Stimulated activated CD8-positive, alpha-beta memory T cell treated with anti-CD3 and anti-CD28 coated beads, Interleukin-15, amount 100 ng/mL, for 1 hour (primary cell): ENCODE measurements at places on chromosomes 11 and 22.
A peak's percentile ranks its signal among the peaks of the same experiment; 100 is the strongest.

DNA sequence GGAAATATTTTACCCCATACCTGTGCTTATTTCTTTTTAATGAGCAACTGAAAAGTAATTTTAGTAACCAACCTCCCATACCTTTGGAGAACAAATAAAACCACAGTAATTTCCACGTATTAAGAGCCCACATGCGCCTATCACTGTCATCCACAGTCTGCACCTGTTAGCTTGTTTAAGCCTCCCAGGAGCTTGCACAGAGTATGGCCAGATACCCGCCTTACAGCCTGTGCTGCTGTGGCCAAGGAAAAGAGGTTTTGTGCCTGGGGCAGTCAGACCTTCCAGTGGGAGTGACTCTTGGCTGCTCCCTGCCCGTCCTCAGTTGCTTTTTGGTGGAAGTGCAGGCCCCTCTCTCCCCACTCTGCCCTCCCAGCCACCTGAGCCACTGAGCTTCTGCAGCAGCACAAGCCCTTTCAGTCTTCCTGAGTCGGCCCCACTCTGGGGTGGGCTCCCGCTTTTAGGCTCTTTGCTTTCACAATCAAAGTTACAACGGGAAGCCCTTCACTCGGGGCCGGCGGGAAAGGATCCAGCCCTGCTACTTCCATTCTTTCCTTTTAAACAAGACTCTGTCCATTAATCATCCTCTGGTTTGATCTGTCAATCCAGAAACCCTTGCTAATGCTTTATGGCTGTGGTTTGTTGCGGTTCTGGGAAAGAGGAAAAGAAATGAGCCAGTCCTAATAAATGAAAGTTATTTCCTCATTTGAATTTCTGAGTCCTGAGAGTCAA is 308.8 kb downstream of the TBC1D22A start:
- DNase-seq: no peak

DNA sequence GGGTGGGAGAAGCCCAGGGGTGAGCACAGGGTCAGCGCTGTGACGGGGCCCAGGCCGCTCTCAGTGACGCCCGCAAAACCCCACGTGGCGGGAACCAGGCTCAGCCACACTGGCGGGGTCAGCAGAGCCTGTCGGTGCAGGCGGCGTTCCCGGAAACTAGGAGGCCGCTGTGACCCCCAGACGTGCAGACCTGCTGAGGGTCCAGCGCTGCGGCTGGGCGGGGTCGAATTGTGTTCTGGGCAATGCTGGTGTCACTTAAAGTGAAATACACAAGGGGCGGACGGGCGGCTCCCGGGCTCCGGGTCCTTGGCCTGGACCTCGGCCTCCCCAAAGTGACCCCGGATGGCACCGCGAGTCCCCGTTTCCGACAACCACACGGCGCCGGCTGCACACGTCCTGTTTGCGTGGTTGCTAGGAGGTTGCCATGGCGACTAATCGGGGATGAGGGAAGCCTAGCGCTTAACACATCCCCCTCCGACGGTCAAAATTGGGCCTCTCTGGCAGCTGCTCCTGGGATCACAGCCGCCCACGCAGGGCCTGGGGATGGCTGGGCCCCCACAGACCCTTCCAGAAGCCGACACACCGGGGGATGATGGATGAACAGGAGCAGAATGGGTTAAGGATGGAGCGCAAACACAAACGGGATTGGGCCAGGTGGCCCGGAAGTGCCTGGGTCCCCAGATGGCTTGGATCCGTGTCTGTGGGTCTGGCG is 81.7 kb upstream of the PRR5 start:
- peak; percentile 75 for DNase-seq

- DNase-seq: no peak
These were observed 8.6 kb upstream of the UPB1 start for GRCh38 chr22:24486501-24486921.

DNA sequence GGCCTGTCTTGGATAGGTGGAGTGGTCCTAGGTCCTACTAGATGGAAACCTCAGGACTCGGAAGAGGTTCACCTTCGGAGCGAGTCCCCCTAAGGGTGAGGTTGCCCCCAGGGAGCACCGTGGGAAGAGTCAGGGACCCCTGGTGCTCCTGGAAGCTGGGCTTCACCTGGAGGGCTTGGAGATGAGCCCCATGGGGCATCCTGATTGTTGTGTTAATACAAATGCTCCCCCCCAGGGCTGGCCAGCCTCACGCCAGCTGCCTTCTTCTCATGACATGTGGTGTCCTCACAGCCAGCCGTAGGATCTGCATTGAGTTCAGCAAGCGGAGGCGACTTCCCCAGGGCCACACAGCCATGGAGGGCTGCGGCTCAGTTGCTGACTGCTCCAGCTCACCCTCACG is 1487.5 kb downstream of the BRD1 start:
- DNase-seq: no peak

GRCh38 chr11:1224491-1225385 is 1.9 kb downstream of the MUC5B start:
- DNase-seq: no peak

- DNase-seq: no peak
These were observed 18.7 kb upstream of the PPFIA1 start for GRCh38 chr11:70251659-70252321.

- no peak for DNase-seq
These were observed 5.7 kb upstream of the SEPTIN3 start for GRCh38 chr22:41963453-41964111.

DNA sequence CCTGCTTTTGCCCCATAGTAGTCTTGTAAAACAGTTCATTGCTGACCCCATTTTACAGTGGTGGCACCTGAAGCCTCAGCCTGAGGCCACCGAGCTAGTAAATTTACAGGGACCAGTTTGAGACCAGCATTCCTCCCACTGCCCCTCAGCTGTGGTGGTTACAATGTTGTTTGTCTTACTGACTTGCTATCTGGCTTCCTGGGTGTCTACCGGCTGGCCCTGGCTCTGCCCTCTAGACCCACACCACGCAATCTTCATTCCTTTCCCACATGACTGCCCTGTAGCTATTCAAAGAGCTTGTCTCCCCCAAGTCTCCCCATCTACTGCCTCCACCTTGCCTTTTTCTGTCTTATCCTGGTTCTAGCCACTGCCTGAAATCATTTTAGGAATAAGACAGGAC is 20.8 kb downstream of the PIK3IP1 start:
- DNase-seq: no peak

- no peak for DNase-seq
These were observed 72.8 kb upstream of the KCNQ1OT1 start for GRCh38 chr11:2772544-2773031.

GRCh38 chr11:5303626-5304025 is 1.9 kb upstream of the OR51B4 start:
- no peak for DNase-seq

DNA sequence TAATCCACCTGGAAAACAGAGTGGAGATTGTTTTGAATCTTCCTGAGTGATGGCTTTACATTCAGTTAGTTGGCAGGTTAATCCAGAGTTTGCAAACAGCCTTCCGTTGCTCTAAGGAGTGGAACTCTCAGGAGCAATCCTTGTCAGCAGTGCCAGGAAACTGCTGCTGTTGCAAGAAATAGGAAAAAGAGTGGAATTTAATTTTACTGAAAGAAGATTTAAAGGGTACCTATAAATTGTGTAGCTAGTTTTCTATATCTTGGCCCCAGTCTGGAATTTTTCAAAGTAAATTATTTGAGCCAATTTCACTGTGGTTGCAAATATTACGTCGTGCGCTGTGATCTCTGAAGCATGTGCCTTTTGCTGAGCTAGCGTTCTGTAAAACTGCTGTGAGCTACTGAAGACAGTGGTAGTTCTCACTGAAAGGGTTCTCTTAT is 55.5 kb upstream of the SLC5A12 start:
- no peak for DNase-seq

DNA sequence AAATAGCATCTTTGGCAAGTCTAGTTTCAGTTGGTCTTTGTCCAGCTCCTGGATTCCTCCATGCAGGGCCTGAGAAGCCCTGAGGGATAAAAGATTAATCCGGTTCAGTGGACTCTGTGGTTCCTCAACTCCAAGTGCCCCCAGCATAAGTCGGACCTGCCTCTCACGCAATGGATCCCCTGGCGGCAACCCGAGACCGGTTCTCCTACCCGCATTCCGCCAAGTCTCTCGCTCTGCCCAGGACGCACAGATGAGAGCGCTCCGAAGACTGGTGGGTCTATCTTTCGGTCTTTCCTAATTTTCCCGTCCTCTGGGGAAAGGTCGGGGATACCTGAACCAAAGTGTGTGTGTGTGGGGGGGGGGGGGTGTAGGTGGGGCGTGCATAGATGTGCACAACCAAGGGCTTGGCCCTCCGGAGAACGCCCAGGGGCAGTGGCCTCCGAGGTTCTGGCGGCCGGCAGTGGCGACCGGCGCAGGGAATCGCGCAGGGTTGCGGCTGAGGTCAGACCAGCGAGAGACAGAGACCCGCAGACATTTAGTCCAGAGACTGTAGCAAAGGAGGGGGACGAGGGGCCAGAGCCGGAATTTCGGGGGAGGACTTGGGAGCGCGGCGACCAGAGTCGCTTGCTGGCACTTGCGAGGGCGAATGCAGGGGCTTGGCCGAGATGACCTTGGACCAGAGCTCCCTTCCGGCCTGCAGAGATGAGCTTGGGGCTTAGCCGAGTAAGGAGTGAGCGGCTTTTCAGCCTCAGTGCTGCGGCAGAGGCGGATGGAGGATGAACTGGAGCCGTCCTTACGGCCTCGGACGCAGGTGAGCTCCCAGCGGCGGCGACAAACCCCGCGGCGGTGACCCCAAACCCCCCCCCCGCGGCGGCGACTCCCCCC is 712 bp upstream of the SLC2A11 start:
- no peak for DNase-seq

DNA sequence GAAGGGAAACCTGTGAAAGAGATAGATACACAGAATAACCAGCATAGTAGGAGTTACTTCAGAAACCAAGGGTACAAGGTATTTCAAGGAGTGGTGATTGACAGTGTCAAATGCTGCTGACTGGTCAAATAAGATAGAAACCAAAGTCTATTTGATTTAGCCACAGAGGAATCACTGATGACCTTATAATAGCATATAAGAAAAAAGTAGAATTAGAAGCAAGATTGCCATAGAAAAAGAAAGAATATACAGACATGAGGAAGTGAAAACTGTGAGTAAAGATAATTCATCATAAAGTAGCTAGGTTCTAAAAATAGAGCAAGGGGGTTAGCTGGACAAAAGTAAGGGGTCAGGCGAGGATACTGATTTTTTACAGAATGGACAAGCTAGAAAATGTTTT is 14.2 kb downstream of the ZBTB44 start:
- no peak for DNase-seq

GRCh38 chr11:61113201-61113600 is 10.9 kb downstream of the CD5 start:
- DNase-seq: no peak

- DNase-seq: no peak
These were observed 278 bp downstream of the ROM1 start for GRCh38 chr11:62613291-62613778.
